Bone marrow (tissue), 2 donors: ENCODE measurements at places on chromosomes 7 and 10.

DNA sequence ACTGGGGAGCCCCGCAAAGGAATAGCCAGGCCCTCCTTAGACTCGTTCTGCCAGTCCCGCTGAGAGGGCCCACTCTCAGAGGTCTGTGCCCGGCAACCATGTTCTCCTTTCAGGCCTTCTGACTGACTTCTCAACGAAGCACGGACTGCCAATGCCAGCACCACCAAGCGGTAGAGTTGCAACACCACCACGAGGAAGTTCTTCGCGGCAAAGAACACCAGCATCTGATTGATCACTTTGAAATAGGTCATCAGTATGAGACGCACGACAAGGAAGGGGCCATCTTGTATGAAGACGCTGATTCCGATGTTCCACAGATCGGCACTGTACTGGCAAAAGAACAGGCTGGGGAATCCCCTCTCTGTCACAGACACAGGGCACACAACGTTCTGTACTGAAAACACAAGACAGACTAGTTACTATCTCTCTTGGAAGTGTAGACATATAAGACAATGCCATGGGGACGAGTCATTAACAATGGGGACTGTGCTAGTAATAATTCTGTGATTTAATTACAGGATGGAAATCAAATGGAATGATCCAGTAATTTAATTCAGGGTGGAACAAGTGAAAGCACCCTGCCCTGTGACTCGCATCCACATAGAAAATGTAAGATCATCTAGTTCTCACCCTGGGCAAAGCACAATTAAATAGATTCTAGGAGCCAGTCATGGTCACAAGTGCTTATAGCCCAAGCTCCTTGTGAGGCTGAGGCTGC is 42.7 kb downstream of the TMEM26 start:
- DNase-seq = no peak

- DNase-seq = no peak
Observed at GRCh38 chr7:44961844-44962482, 16.9 kb downstream of the MYO1G start.

GRCh38 chr7:151150388-151150787 is 17.1 kb downstream of the GBX1 start:
- no peak for DNase-seq

GRCh38 chr7:6379886-6380285 is 67.9 kb downstream of the DAGLB start:
- DNase-seq = no peak

- DNase-seq = no peak
Observed at GRCh38 chr7:104240401-104240800, 32.6 kb upstream of the ORC5 start.

DNA sequence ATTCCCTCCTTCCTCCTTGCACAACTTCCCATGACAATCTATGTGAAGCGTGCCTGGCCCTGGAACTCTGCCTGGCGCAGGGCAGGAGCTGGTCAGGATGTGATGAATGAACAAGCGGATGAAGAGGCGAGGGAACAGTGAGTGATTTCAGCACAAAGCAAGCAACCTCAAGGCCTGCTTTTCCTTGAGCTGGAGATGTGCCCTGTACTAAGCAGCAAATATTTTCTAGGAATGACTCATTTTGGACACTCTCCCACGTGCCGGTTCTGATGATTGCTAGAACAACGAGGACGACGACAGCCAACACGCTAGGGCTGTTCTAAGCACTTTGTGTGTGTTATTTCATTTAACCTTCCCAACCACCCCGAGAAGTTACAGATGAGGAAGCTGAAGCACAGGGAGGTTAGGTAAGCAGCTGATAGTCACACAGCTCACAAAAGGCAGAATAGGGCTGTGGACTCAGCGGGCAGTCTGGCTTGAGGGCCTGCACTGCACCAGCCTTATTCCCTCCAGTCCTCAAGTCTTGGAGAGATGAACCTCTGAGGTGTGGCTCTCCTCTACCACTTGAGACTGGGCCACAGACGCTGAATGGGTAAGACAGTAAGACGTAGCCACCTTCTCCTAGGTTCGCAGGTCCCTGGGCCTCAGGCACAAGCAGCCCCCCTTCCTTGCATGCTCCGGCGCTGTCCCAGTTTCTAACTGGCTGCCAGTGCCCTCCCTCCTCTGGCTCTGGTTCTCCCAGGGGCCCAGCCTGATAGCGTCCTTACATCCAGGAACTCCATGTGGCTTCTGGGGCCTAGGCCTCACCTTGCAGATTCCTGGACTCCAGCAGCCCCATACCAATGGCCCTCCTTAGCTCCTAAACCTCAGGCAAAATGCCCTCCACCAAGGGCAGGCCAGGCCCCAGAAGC is 59.0 kb downstream of the YKT6 start:
- no peak for DNase-seq

DNA sequence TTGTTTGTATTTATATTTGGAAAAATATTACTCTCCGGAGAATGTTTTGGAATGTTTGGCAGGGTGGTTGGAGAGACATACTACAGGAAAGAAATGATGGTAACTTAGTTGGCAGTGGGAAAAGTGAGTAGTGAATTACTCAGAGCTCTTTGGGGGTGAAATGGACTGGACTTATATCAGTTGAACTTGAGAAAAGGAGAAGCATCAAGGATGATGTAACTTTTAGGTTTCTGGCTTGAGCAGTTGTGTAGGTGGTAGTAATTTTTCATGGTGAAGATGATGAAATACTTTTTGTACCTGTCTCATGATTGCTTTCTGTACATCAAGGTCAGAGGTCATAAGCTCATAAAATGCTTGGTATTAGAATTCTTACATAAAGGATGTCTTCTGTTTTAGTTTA is 617.2 kb downstream of the AUTS2 start:
- DNase-seq = no peak

- DNase-seq = no peak
Observed at GRCh38 chr7:147829016-147829415, 761.5 kb upstream of the C7orf33 start.

GRCh38 chr7:102978284-102978683 is 65.5 kb downstream of the LRRC17 start:
- DNase-seq = no peak

GRCh38 chr10:100327007-100327717 is 2.9 kb downstream of the PKD2L1 start:
- DNase-seq = no peak

GRCh38 chr7:155371331-155371883 is 73.7 kb downstream of the INSIG1 start:
- DNase-seq = no peak

- DNase-seq = no peak
Observed at GRCh38 chr7:767580-767940, 40.5 kb upstream of the PRKAR1B start.

- DNase-seq = no peak
Observed at GRCh38 chr7:151045967-151046366, 2.4 kb upstream of the ASIC3 start.

DNA sequence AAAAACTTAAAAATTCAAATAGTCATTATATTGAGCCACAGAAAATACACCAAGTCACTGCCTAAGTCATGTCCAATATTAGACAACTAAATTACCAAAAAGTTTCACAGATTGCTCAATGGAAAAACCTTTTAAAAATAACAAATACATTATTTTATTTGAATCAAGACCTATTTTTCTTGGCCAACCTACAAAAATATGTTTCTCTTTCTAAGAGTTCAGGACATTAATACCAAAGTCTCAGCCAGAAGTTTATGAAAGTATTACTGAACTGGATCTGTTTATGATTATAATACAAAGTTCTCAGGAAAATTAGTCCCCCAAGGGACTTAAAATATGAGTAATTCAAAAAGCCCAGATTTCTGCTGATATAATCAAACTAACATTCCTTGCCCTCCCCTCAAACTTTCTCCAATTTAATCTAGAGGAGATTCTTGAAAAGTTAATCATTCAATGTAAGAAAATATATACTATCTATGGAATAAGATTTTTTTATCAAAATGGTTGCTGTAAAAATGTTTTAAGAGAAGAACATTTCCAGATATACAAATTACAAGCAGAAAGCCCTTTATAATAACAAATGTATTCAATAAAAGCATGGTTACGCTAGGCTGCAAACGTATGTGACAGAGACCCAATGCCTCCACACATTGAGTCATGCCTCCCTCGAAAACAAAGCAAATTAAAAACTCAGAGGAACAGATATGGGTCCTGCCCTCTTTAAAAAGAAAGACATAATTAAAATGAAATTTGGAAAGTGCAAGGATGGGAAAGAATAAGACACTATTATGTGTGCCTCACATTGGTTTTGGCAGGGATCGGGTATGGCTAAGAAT is 381.6 kb downstream of the PARD3 start:
- no peak for DNase-seq

- peak; percentile 15 for DNase-seq
Observed at GRCh38 chr7:8131694-8132605, 130.0 kb downstream of the ICA1 start.

GRCh38 chr10:119806334-119807130 is 66.1 kb downstream of the MCMBP start:
- DNase-seq = no peak

- no peak for DNase-seq
Observed at GRCh38 chr7:69095649-69096048, 502.6 kb upstream of the AUTS2 start.

DNA sequence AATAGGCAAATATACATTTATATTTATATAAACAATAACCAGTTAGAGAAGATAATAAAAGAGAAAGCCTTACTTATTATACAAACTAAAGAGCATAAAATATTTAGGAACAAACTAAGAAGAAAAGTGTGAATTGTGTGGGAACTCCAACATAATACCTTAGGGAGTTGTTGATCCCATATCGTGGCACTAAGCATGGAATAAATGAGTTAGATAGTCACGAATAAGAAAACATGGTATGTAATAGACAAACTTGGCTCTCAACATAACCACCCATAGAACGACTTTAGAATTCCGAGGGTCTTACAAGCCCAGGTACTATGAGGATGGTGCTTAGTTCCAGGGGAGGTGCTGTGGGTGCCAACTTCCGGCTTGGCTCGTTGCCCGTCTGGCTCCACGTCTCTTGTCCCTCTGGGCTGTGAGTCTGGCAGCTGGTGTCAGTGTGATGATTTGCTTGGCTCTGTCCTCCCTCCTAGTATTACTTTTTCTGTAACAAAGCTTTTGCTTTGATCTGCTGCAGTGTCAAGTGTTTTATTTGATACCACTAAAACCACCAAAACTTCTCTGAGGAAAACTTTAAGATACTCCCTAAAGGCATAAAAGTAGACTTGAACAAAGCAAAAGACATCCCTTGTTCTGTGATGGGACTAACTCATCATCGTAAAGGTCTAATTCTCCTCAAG is 9.5 kb upstream of the RBM20 start:
- no peak for DNase-seq

DNA sequence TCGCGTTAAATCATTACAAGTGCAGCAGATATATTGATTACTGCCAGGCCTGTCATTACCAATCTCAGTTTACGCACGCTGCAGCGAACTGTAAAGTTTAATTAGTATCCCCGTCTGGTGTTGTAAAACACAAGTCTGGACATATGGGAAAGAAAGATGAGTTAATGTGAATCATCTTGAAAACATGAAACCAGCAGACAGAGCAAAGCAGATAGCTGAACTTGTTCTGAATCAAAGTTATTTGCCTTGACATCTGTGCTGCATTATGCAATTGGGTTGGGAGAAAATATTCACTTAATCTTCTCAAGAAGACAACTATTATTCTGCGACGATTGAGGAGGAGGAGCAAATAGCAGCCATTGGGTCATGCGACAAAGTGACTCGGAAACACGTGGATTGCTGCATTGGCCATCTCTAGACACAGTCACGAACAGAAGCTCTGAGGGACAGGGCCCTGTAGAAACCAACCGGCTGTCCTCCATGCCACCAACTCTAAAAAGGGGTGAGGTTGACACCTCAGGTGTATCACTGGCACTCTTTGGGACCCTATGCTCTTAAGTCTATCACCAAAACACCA is 156.3 kb upstream of the C7orf33 start:
- no peak for DNase-seq

GRCh38 chr7:28698840-28699239 is 259.3 kb downstream of the TRIL start:
- no peak for DNase-seq

DNA sequence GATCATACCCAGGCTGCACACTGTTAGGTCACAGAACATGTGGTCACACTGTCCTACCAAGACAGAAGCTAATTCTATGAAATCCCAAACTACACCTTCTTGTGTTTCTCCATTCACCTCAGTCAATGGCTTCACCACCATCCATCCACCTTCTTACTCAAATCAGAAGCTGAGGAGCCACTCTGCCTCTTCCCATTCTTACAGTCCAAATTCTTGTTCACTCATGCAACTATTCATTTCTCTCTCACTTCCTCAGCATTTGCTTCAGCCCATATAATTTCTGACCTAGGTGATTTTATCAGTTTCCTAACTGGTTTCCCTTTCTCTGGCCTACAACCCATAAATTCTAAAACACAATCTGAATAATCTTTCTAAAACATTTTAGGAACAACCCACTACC is 229.2 kb downstream of the LRRN3 start:
- DNase-seq = no peak

DNA sequence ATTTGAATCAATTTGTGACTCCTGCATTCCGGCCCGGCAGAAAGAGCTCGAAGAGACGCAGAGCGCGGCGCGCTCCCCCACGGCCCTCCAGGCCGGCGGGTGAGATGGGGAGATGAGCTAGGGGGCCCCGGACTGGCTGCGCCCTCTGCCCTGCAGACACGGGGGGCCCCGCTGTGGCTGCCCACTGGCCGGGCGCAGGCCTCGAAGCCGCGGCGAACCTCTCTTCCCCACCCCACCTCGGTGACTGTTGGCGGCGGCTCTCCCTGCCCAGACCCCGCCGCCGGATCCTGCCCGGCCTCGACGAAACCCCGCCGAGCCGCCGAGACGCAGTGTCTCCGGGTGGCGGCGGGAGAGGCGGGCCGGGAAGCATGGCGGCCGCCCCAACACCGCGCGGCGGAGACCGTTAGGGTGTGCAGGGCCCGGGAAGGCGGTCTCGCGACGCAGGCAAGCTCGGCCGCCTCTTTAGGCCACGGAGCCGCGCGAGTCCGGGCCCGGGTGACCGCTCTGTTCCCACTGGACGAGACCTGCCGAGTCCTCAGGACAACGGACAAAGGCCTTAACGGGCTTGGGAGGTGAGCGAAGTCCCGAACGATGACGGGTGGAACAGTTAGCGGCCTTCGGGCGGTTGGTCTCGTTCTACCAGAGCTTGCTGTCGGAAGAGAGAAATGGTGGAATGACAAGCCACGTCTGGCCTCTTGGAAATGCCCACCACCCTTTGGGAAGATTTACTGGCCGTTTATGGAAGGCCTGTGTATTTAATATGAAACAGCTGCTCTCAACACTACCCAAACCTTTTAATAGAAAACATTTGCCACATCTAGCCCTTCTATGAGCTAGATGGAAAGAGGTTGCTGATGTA is 24.3 kb downstream of the NUP42 start:
- DNase-seq = no peak
